Testis (tissue), 5 donors: ENCODE measurements at places on chromosomes 2 and 18.

GRCh38 chr2:25201265-25201664 lies 32.9 kb upstream of the POMC start:
- DNase-seq = peak; percentile 55

DNA sequence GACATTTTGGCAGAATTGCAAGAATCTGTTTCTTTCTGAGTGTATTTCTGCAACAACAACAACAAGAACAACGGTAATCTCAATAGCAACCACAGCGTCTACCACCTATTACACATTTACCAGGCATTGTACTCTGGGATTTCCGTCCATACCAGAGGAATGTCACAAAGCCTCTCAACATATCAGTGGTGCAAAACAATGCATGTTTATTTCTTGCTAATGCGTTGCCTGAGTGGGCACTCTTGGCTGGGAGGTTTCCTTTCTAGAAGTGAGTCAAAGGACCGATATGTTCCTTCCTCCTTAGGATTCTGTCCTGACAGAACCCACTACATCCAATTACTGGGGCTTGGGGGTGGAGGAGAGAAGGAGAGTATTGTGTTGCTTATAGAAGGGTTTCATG lies 585.6 kb downstream of the TSN start:
- DNase-seq = no peak

- no peak for DNase-seq
These were observed 26.3 kb downstream of the PAX3 start for GRCh38 chr2:222272446-222273015.

- no peak for DNase-seq
These were observed 68.7 kb downstream of the MTHFD2 start for GRCh38 chr2:74267068-74267467.
